ENCODE measurements at places on chromosomes 3 and 15. TPM values are rescaled to one million over a fixed set of nuclear protein-coding genes. Genes with fewer than 3 reads are reported as not detected.

The CLDN11 gene
- total RNA-seq = 4.6 TPM

- DNase-seq = no peak
These were observed 43.1 kb downstream of the STARD5 start for GRCh38 chr15:81280696-81281455.

DNA sequence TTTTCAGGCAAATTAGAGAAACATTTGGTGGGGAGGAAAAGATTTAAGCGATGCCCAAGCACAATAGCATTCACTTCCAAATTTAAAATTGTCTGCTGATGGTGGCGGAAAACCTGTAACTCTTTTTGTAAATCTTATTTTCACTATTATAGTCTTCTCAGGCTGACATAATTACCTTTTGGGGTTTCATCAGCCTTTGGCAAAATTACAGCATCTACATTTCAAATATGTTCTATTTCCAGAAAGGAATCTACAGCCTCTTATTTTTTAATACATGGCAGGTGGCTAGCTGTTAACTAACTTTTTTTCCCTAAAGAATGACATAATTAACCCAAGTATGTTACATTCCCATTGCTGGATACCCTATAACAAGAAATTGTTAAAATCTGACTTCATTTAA is 391.5 kb upstream of the CCDC54 start:
- DNase-seq = no peak

DNA sequence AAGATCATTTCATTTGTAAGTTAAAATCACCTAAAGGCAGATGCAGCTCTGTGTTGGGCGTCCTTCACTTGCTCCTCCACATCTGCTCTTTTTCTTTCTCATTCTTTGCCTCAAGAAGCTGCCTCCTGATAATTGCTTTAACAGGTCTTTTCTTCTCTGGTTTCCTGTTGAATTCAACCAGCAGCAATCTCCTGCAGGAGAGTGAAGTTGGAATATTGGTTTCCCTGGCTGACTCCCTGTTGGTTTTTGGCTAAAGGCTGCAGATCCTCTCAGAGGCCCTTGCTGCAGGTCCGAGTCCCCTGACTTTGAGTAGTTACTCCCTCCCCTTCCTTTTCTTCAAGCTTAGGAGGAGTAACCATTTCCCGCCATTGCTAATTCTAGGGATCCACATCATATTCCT is 4.2 kb downstream of the TP63 start:
- no peak for DNase-seq

DNA sequence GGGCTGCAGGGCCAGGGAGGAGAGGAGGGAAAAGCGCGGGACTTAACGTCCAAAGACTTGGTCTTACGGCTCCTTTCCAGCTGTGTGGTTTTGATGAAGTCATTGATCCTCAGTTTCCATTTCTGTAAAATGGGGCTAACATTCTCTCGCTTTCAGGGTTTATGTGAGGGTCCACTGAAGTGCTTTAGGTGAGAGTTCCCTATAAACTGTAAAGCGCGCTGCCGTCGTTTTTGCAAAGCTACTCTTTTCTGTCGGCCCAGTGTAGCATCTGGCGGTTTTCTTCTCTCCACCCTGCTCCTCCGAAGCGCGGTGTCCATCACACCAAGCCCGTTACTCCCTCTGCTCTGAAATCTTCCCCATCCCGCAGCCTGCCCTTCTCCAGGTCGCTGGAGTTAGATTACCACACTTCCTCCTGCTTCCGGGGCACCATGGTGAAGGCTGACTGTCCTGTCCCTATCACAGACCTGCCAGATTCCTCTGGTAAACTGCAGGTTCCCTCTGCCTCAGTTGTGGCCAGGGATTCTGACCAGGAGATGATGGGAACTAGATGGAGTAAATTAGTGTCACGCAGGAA is 702 bp upstream of the DNAJC17 start:
- no peak for DNase-seq

- no peak for DNase-seq
These were observed 18.2 kb upstream of the EHHADH start for GRCh38 chr3:185272033-185272432.

GRCh38 chr15:74245342-74245931 is 9.3 kb downstream of the CCDC33 start:
- DNase-seq = no peak

GRCh38 chr15:93050648-93051047 is 38.4 kb downstream of the RGMA start:
- DNase-seq = no peak

GRCh38 chr3:172666181-172666872 is 44.5 kb downstream of the NCEH1 start:
- DNase-seq = no peak

- no peak for DNase-seq
These were observed 65.6 kb downstream of the SPSB4 start for GRCh38 chr3:141116721-141117120.

The CCR3 gene
- total RNA-seq = not detected

- DNase-seq = no peak
These were observed 89.7 kb downstream of the TP63 start for GRCh38 chr3:189720736-189721417.

GRCh38 chr15:88821993-88822392 is 18.8 kb downstream of the ACAN start:
- no peak for DNase-seq
